ENCODE measurements at places on chromosomes 13 and 19. TPM values are rescaled to one million over a fixed set of nuclear protein-coding genes. Genes with fewer than 3 reads are reported as not detected.

The CCDC159 gene
- total RNA-seq: 5.4 TPM

The ACTN4 gene
- 221 TPM for total RNA-seq

The LYPD3 gene
- total RNA-seq: 0.73 TPM

The CXCL17 gene
- total RNA-seq: not detected

The ZIC2 gene
- total RNA-seq: not detected

The LRRC4B gene
- total RNA-seq: not detected

The CEACAM3 gene
- total RNA-seq: not detected

The CLEC17A gene
- not detected for total RNA-seq

The ZNF841 gene
- 23.6 TPM for total RNA-seq

The CD22 gene
- not detected for total RNA-seq
